ENCODE measurements at places on chromosomes 2 and 18.
A peak's percentile ranks its signal among the peaks of the same experiment; 100 is the strongest.

DNA sequence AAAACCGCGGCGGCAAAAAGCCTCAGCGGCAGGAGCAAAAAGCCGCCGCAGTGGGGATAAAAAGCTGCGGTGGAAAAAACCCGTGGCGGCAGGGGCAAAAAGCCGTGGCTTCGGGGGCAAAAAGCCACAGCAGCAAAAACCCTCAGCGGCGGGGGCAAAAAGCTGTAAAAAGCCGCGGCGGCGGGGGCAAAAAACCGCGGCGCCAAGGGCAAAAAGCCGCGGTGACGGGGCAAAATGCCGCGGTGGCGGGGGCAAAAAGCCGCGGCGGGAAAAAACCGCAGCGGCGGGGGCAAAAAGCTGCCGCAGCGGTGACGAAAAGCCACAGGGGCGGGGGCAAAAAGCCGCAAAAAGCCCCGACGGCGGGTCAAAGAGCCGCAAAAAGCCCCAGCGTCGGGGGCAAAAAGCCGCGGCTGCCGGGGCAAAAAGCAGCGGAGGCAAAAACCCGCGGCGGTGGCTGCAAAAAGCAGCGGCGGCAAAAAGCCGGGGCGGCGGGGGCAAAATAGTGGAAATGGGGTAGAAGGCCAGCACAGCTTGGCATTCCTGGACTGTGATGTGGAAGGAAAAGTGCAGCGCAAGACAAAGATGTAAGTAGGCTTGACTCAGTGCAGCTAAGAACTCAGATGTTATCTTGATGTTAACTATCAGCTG, 151.8 kb downstream of the ANKRD30BL start:
- no peak for DNase-seq

DNA sequence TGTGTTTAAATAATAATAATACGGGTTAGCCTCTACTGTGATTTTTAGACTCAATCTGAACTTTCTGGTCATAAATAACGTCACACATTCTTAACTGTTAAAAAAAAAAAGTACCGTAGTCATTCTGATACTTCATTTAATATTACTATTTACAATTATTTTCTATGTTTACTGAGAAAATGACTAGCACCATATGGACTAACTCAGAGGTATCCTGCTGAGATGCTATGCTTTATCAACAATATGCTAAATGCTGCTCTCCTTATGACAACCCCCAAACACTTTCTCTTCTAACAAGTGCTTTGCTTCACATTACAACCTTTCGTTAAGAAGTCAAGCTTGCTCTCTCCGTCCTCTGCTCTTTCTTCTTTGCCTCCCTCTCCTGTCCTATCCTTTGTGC, 182.1 kb downstream of the AFF3 start:
- no peak for DNase-seq

DNA sequence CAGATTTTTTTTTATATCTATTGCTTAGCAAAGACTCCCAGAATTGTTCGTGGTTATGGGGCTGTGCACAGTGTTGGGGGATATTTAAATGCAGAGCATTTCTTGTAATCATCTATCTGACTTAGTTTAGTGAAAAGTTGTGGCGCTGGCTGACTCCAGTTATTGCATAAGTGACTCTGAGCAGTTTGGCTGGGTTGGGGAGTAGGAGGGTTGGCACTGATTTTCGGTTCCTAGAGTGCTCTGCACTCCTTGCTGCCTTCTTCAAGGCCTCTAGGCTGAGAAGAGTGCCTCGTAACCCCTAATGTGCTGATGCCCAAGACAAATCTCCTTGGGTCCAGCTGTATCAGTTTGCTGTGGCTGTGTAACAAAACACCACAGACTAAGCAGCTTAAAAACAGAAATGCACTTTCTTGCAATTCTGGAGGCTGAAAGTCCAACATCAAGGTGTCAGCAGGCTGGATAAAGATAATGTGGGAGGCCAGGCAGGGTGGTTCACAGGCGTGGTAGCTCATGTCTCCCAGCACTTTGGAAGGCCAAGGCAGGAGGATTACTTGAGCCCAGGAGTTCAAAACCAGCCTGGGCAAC, 6.5 kb upstream of the IMPA2 start:
- no peak for DNase-seq

DNA sequence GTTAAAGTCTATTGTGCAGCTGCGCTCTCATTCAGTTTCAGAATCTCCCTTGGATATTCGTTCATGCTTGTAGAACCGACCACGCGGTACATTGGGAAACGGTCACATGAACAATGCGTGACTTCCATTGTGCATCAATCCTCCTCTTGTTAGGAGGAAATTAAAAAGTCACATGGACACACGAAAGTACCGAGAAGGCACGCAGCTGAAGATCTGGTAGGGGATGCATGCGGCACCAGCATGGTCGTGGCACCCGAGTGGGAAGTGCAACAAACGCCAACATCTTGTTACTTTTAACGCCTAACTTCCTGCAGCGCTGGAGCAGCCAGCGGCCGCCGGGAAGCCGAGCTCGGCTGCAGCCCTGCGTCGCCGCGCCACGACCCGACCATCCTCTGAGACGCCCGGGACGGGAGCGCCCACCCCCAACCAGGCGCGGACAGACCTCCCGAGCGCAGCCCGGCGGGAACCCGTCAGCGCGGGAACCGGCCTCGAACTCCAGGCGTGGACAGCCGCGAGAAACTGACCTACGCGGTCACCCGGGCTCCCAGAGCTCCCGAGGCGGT, 412 bp downstream of the OSBPL1A start:
- DNase-seq = peak; percentile 7

- DNase-seq = no peak
These were observed 1615.3 kb upstream of the ZEB2 start for GRCh38 chr2:146135245-146135644.

DNA sequence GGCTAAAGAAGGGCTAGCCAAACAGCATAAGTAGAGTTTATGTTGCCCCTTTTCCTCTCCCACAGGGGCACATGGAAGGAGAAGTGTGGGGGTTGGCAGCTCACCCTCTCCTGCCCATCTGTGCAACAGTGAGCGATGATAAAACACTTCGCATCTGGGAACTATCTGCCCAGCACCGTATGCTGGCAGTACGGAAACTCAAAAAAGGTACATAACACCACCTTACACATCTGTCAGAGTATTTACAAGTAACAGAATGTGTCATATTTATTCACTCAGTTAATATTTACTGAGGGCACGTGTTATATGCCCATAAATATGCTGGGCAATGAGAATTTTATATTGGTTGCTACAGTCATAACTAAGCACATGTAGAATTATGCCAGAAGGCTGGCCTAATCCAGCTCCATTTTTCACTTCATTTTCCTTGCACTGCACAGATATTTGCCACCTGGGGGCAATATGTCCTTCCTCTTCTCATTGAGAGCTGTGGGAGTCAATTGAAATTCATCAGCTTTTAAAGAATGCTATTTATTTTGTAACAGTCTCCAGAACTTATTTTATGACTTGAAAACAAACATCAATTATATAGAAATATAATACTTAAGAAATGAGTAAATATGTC, 150.6 kb downstream of the RTN4 start:
- DNase-seq = no peak

GRCh38 chr18:76564117-76564516, 69.1 kb upstream of the ZNF516 start:
- DNase-seq = no peak

- DNase-seq = no peak
These were observed 86.7 kb upstream of the ZEB2 start for GRCh38 chr2:144606466-144607095.

GRCh38 chr2:49002750-49003149, 151.6 kb downstream of the FSHR start:
- DNase-seq = no peak

DNA sequence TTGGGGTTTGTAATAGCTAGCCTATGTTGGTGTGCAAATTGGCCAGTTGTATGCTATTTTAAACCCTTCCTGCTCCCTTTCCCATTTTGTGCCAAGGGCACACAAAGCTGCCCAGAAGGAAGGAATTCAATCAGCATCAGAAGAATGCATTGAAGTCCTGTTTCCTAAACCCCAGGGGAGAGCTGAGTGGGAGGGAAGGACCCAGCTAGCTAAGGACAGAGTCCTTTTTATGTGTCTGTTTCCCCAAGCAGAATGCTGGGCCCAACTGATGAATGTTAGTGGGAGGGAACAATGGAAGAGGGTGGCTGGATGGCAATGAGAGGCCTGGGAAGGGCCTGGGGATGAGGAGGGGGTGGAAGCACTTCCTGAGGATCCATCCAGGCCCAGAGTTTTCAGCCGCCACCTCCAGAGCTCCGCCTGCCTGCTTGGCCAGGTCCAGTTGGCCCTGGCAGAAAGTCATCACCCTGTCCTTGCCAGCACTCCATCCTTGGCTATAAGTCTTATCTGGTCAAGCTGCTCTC, 32.7 kb downstream of the MEX3C start:
- no peak for DNase-seq

GRCh38 chr2:60336442-60337141, 216.9 kb downstream of the BCL11A start:
- no peak for DNase-seq

DNA sequence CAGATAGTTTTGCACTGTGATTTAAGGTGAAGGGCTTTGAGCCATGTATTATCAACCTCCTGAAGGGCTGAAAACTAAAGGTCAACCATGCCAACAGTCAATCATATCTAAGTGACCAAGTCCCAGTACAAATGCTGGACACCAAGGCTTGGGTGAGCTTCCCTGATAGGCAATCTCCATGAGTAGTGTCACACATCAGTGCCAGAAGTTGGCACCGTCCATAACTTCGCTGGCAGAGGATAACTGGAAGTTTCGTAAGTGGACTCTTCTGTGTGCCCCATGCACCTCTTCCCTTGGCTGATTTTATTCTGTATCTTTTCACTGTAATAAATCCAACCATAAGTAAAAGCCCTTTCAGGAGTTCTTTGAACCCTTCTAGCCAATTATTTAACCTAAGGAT, 13.2 kb downstream of the REV1 start:
- no peak for DNase-seq

DNA sequence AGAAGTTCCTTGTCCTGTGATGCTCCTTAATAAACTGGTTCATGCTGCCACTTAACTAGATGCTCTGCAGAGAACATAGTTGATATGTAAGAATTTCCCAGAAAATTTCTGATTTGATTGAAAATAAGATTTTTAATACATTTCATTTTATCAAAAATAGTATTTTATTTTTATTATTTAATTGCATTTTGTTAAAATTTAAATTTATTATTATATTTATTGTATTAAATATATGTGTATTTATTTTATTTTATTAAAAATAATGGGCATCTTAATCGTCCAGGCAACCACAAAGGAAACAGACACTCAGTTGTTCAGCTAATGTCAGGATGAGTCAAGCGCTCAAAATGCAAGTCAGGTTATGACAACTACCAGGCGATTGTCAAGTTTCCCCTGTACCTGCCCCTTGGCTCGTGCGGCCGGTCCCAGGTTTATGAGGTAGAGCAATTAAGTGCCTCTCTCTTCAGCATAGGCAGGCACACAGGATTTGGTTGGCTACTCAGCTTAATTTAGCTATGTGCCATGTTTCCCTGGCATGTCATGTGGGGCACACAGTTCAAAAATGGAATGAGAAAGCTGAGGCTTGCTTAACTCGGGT, 361.2 kb downstream of the RND3 start:
- no peak for DNase-seq

GRCh38 chr2:149466635-149467034, 120.9 kb downstream of the MMADHC start:
- DNase-seq = no peak

DNA sequence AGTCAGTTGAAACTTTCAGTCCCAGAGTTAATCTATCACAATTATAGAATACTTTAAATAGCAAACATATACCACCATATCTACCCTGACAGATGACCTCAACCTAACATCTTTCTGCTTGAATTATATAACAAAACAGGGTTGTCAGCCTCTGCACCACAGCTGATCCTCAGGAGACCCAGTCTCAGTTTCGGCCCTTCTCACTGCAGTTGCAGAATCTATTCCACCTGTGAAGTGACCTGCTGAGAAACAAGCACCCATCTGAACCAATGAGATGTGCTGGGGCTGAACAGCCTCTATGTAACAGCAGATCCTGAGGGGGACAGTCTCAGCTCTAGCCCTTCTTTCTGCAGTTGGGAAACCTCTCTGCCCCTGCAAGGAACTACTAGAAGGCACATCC, 567.6 kb downstream of the KCNJ3 start:
- DNase-seq = no peak

GRCh38 chr2:161101406-161101805, 58.8 kb upstream of the TANK start:
- no peak for DNase-seq

DNA sequence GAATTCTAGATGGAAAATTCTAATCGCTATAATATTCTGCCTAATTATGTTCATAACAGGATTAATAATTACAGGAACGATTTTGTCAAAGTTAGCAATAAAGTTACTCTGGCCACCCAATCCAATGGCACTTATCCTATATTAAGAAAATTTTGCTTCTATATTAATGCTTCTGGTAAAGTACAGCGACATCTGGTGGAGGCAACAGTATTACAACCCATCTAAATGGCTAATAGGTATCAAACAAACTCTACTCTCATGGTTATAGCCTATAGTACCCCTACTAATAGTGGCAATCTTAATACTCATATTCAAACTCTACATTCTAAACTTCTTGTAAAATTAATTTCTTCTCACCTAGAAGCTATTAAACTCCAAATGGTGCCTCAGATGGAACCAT, 1084.7 kb upstream of the LRRTM1 start:
- no peak for DNase-seq

DNA sequence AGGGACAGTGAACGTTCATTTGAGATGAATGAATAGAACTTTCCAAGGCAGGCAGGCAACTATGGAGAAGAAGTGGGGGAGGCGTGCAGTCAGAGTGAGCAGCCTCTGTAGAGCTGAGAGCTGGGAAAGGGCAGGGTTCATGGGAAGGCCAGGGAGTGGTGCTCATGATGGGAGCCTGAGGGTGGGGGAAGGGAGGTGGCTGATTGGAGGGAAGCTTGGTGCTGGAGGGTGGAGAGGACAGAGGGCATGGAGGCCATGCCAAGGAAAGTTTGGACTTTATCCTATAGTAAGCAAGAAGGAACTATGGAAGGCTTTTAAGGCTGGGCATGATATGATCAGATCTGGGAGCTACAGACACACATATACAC, 47.6 kb upstream of the LGALSL start:
- DNase-seq = no peak

- peak; percentile 59 for DNase-seq
These were observed 123.0 kb upstream of the SLC39A10 start for GRCh38 chr2:195533771-195534642.

GRCh38 chr18:48263914-48264902, 145.0 kb downstream of the ZBTB7C start:
- no peak for DNase-seq

- no peak for DNase-seq
These were observed 264.1 kb upstream of the MEIS1 start for GRCh38 chr2:66170744-66171330.

DNA sequence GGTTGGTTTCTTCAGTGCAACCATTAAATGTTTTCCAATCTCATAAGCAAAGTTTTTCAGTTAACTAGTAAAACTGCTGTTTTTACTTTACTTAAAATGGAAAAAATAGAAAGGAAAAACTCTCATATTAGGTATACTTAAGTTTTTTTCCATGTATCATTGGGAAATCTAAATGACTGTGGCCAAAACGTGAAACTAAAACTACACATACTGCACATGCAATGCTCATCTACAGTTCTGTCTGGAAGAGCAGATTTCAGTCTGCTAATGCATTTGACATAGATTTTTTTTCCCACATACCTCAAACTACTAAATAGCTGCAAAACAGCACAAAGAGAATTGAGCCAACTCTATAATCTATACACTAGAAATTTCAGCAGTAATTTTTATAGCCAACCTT, 62.6 kb downstream of the COL5A2 start:
- DNase-seq = no peak

- no peak for DNase-seq
These were observed 78.1 kb downstream of the CIB4 start for GRCh38 chr2:26562811-26563645.

- DNase-seq = no peak
These were observed 9.6 kb downstream of the MRPL30 start for GRCh38 chr2:99190548-99190947.

GRCh38 chr2:171718720-171719119, 31.5 kb downstream of the DYNC1I2 start:
- no peak for DNase-seq
